CD4-positive, alpha-beta memory T cell (primary cell): ENCODE measurements at places on chromosomes 2 and 18. TPM values are rescaled to one million over a fixed set of nuclear protein-coding genes. Genes with fewer than 3 reads are reported as not detected.

DNA sequence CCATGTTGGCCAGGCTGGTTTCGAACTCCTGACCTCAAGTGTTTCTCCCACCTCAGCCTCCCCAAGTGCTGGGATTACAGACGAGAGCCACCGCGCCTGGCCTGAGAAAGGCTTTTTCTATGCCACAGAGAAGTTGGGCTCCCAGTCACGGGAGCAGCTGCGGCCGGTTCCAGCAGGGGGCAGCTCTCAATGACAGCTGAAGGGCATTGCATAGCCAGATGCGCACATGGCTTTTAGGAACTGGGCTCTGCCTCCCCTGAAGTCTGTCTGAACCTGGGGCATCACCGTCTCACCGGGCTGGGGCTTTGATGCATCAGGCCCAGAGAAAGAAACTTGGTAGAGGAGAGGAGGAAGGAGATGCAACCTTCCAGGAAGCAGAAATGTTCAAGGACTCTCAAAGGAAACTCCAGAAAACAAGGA, 84.2 kb upstream of the LAPTM4A start:
- DNase-seq: no peak
- no peak overlapping the region for H3K27ac ChIP-seq
- no peaks in the 10 kb centered on the region for H3K4me1 ChIP-seq
- no peaks in the 10 kb centered on the region for H3K27me3 ChIP-seq

DNA sequence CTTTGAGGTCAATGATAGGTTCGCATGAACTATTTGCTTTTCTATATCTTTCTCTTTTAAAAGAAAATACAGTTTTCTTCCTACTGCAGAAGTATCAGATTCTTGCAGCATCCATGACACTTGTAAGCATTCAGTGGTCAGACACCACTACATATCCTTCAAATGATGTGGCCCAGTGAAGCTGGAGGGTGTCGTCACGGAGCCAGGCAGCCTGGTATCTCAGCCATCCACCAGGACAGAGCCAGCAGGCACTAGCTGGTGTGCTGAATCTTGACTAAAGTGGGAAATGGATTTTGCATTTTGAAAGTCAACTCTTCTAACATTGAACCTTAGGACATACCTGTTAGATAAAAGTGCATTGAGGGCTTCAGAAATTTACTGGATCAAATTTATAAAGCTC, 5.4 kb downstream of the KLHL14 start:
- no peaks in the 10 kb centered on the region for H3K36me3 ChIP-seq
- DNase-seq: no peak
- peaks cover 10% of the 10 kb centered on the region for H3K27me3 ChIP-seq
- no peak overlapping the region for H3K4me3 ChIP-seq
- no peak overlapping the region for H3K27ac ChIP-seq
- H3K4me1 ChIP-seq: peaks cover 4% of the 10 kb centered on the region

GRCh38 chr18:44588508-44588907, 92.2 kb upstream of the SETBP1 start:
- H3K36me3 ChIP-seq: no peaks in the 10 kb centered on the region
- no peak for DNase-seq
- H3K27me3 ChIP-seq: no peaks in the 10 kb centered on the region
- no peaks in the 10 kb centered on the region for H3K4me1 ChIP-seq
- H3K4me3 ChIP-seq: no peak overlapping the region

DNA sequence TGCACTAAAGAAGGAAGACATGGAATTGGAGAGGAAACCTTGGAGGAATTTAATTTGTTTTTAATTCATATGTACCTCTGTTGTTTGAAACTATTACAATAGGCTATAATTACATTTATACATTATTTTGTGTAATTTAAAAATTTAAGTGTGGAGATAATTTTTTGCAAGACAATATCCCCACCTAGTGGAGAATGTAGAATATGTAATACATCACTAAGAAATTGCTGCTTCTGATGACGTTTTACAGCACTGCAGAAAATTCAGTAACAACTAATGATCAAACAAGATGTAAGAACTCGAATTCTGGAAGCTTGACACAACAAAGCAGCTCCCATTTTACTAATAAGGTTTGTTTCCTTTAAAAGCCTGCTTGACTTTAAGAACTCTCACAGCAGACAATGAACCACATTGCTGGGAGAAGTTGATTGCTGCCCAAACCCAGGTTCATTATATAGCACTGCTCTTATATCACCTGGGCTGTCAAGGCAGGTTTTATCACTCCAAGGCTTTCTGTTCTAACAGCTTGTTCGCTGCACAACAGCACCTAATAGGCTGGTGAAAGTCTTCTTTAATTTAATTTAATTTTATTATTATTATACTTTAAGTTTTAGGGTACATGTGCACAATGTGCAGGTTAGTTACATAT, 53.4 kb downstream of the THADA start:
- peak; percentile 49 for DNase-seq
- no peak overlapping the region for H3K4me3 ChIP-seq
- no peaks in the 10 kb centered on the region for H3K36me3 ChIP-seq
- no peak overlapping the region for H3K27ac ChIP-seq
- no peaks in the 10 kb centered on the region for H3K27me3 ChIP-seq

GRCh38 chr2:241569831-241570281, 11.3 kb downstream of the BOK start:
- no peaks in the 10 kb centered on the region for H3K36me3 ChIP-seq
- H3K4me3 ChIP-seq: no peak overlapping the region
- no peak overlapping the region for H3K27ac ChIP-seq
- DNase-seq: no peak
- H3K4me1 ChIP-seq: no peaks in the 10 kb centered on the region

- peak overlapping the region; percentile 80 for H3K27ac ChIP-seq
- peak overlapping the region; percentile 76 for H3K4me3 ChIP-seq
- peak; percentile 80 for DNase-seq
- no peaks in the 10 kb centered on the region for H3K27me3 ChIP-seq
Observed at GRCh38 chr18:812376-813171, 532 bp upstream of the YES1 start.

DNA sequence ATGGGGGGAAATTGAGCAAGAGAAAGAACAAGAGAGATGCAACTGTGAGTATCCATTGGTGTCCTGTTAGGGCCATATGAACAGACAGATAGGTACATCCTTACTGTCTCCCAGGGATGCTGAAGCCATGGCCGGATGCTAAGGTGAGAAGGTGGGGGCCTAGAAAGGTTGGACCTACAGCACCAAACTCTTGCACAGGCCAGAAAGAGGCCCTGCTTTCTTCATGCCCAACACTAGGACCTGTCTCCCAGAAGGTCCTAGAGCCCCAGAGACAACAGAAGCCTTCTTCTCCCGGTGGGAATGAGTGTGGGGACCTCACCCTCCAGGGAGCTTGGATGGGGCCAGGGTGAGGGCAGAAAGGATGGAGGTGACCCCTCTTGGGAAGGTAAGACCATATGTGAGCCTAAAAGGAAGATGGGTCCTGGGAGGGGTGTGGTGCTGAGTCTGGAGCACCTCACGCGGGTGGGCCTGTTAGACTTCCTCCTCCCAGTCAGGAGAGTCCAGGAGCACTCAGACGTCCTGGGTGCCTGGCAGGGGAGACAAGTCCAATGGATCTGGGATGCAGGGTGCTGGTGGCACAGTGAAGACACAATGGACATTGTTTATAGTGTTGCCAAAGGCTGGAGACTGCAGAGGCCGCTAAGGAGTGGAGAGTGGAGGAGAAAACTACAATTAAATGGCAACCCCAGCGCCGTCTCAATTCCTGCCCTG, 265.3 kb downstream of the CYP26B1 start:
- no peaks in the 10 kb centered on the region for H3K4me1 ChIP-seq
- no peaks in the 10 kb centered on the region for H3K36me3 ChIP-seq
- DNase-seq: no peak
- no peak overlapping the region for H3K27ac ChIP-seq
- no peaks in the 10 kb centered on the region for H3K27me3 ChIP-seq

GRCh38 chr2:64143169-64144056, 807 bp downstream of the PELI1 start:
- peak; percentile 62 for DNase-seq
- H3K36me3 ChIP-seq: no peaks in the 10 kb centered on the region
- H3K27ac ChIP-seq: peak overlapping the region; percentile 88
- H3K4me3 ChIP-seq: peak overlapping the region; percentile 61

DNA sequence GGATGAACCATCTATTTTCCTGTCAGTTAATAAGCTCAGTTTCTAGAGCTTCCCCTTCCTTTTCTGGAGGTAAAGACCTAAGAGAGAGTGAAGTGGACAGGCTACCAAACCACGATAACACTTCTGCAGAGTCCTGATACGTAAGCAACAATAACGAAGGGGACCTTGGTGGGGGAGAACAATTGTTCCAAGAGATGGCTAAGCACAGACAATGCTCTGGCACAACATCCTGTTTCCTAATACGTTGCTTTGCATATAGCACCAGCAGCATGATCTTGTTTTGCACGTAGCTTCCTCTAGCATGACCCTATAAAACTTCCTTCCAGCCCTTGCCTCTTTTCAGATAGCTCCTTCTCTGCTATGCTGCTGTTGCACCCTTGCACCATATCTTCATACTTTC, 247.3 kb downstream of the RAD51AP2 start:
- no peaks in the 10 kb centered on the region for H3K27me3 ChIP-seq
- no peaks in the 10 kb centered on the region for H3K36me3 ChIP-seq
- no peak for DNase-seq
- H3K4me3 ChIP-seq: no peak overlapping the region

DNA sequence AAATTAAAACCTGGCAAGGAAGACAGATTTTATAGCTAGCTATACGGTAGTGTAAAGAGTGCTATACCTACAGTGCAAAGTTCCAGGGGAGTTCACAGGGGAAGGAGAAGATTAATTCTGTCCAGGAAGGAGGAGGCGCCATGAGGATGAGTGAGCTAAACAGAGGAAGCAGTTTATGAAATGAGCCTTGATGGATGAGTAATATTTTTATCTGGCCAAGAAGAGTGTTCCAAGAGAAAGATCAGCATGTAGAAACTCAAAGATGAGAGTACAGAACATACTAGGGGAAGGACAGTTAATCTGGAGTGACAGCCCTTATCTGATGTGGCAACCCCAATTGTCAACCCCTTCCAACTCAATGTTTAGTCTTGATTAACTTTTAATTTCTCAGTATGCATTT, 54.8 kb downstream of the CDH20 start:
- H3K36me3 ChIP-seq: no peaks in the 10 kb centered on the region
- no peaks in the 10 kb centered on the region for H3K4me1 ChIP-seq
- DNase-seq: no peak
- H3K27ac ChIP-seq: no peak overlapping the region

DNA sequence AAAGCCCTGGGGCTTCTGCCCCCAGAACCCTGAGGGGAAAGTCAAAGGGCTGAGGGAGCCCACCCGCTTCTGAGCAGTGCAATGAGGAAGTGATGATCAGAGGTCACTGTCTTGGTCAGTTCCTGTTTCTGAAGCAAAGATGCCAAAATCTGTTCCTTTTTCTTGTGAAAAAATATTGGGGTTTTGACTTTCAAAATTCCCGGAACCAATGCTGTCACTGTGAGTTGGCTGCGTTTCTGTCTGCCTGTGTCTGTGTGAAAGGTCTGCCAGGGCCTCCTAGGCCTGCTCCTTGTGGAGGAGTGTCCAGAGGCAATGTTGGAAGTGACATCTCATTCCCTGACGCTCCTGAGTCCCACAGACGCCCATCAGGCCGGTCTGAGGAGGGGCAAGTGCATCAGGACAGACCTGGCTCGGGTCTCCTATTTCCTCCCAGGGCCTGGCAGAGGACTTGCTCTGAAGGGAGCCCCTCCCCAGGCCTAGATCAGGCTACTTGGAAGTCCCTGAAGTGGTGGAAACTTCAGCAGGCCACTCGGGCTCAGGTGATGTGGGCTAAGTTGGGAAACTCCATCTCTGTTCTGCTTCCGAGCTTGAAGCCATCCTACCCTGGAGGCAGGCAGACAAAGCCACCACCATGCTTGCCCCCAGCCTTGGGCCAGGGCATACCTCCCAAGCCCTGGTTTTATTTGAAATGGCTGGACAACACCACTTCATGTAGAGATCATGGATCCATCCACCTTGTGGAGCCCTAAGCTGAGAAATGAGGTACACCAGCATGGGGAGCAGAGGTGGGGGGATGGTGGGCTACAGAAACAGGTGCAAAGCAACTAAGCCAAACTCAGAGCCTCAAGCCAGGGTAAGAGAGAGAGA, 51.0 kb downstream of the PKDCC start:
- peak; percentile 22 for DNase-seq
- no peak overlapping the region for H3K4me3 ChIP-seq

- DNase-seq: no peak
- no peaks in the 10 kb centered on the region for H3K36me3 ChIP-seq
- H3K4me1 ChIP-seq: no peaks in the 10 kb centered on the region
Observed at GRCh38 chr18:76679259-76679658, 143.1 kb upstream of the ZNF236 start.

DNA sequence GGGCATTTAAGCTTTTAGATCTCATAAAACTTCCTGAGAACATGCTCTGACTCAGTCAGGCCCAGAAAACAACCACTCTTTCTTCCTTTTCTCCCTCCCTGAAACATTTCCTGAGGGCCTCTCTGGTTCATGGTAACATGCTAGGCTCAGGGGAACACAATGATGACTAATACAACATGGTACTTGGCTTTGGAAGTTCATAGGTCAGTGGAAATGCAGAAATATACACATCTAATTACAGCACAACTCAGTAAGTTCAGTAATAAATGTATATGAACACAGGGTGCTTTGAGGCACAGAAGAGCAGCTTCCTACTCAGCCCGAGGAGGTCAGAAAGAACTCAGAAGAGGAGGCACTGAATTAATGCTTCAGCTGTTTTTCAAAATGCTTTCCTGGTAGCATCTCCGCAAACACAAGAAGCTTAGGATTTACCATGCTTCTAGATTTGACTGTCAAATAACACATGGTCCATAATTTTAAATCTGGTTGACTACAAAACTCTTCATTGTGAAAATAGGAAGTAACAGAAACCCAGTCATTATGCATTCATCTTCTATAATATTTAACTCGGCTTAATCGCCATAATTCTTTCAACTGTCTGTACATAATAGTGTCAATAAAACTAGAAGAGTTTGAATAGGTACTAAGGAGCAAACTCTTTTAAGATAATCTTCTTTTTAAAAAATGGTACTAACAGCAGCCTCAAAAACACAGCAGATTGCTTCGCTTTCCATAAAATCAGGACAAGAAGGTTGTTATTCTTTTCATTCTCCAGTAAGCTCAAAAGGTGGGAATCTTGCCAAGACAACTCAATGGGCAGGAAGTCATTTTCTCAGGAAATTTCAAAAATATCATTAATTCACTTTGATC, 251.3 kb downstream of the DLGAP1 start:
- H3K36me3 ChIP-seq: no peaks in the 10 kb centered on the region
- no peaks in the 10 kb centered on the region for H3K4me1 ChIP-seq
- H3K27me3 ChIP-seq: no peaks in the 10 kb centered on the region
- H3K27ac ChIP-seq: no peak overlapping the region
- H3K4me3 ChIP-seq: no peak overlapping the region

PLGLB1 gene
- total RNA-seq: 17.8 TPM

NT5C1B gene
- total RNA-seq: not detected

ALK gene
- not detected for total RNA-seq

UGT1A9 gene
- not detected for total RNA-seq

RGPD5 gene
- total RNA-seq: 72.5 TPM

ZDBF2 gene
- total RNA-seq: 18.6 TPM

TDRD15 gene
- total RNA-seq: 0.06 TPM

VWA3B gene
- not detected for total RNA-seq
